ENCODE measurements at places on chromosomes 3 and 15.

DNA sequence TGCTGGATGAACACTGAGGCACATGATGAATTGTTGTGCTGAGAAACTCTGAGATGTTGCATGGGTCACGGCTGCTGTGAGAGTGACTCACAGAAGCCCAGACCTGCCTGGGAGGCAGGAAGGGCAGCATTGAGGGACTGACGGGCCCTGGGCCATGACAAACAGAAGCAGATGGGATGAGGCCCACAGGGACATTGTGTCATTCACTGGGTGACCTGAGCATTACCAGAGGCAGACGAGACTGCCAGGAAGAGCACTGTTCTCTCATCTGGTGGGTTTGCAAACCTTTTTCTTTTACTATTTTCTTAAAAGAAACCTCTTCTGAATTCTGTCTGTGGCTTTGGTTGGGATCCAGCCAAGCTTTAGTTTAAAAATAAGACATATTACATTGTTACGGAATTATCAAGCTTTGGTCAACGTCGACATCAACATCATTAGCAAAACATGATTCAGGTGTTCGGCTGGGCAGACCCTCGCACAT, 67.8 kb downstream of the BDH1 start:
- no peak for DNase-seq

- no peak for DNase-seq
Measured at GRCh38 chr3:158912621-158913020, 110.8 kb downstream of the MFSD1 start.

GRCh38 chr3:61983479-61983878, 389.9 kb downstream of the FEZF2 start:
- DNase-seq = no peak

- no peak for DNase-seq
Measured at GRCh38 chr3:58659051-58659675, 7.4 kb downstream of the FAM3D start.

GRCh38 chr3:95627293-95627692, 1187.1 kb upstream of the EPHA6 start:
- DNase-seq = no peak

GRCh38 chr3:132079147-132079546, 44.3 kb upstream of the CPNE4 start:
- DNase-seq = no peak

- DNase-seq = no peak
Measured at GRCh38 chr3:41164777-41165176, 34.5 kb upstream of the CTNNB1 start.

DNA sequence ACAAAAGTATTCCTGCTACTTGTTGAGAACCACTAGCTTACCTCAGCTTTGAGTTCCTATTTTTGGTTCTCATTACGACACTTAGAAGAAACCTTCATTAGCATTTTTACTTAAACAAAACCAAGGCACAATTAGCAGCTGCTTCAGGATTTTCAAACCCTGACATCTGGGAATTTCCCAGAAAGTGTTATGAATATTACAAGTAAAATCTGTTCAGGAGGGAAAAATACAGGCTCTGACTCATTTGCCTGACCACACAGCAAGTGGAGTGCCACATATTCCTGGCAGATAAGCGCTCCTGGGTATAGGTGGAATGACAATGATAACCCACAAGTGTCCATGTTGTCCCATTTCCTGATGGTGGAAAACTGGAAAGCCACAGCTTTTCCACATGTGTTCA, 10.3 kb upstream of the RFTN1 start:
- no peak for DNase-seq

- DNase-seq = peak; percentile 10
Measured at GRCh38 chr3:126197854-126198584, 17.6 kb upstream of the ALDH1L1 start.

DNA sequence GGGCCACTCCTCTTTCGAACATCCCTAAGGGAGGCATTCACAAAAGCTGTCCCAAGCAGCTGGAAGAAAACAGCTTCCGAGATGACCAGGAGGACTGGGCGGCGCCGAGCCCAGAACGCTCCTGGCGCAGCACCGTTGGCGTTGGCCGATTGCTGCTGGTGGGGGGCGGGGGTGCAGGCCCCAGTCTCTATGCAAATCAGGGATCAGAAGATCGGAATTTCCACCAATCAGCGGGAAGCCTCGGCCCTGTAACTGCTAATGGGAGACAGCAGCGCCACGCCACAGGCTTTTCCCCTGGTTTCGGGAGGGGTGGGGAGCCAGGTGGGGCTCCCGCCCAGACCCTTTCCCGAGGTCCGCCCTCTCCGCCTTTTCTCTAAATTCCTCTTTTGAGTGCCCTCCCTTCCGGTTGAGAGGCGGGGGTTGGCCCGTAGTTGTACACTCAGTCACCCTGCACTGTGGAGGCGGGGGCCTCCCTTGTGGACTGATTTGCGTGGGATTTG, 27.0 kb downstream of the HMCES start:
- DNase-seq = no peak

DNA sequence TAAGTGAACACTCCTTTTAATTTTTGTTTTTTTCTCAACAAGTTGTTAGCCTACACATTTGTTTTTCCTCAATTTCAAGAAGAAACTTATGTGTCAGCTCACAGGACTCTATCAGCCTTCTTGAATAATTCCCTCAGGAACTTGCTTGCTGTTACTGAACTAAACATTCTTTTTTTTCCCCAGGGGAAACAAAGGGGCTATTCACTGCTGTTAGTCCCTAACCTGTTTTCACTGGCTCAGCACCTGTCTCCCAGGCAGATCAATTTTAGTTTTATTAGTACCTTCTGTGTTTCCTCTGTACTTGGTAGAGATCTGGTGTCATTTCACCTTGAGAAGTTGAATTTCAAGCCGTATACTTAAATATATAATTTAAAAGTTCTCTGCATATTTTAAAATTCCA, 644.6 kb downstream of the CADM2 start:
- no peak for DNase-seq
